ENCODE measurements at places on chromosomes 1 and 21.

DNA sequence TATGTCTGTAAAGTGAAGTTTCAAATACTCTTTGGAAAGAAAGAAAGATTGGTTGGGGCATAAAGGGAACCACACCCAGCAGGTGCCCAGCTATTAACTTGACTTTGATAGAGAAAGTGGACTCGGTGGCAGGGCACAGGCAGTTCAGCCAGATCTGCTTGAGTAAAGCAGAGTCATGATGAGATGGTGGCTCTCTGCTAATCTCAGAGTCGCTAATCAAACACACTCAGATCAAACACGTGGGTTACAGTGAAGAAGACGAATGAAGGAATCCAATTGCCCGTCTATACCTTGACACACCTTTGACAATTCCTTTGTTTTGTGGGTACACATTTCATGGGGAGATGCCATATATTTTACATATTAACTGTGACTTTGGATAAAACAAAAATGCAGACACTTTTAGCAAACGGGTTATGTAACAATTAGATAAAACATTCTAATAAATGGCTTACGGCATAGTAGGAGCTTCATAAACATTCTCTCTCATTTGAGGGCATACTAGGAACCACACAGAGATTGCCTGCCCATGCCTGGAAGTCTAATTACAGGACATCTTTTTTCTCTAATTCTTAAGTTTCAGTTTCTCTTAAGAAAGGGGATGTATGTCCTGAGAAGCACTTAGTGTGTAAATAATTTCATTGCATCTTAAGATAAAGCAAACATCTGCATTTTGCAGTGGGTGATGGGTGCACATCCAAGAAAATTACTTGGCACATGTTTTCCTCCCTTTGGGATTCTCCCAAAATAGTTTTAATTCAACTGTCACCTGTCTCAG is 7.2 kb downstream of the CBR1 start:
- peak; percentile 70 for DNase-seq

DNA sequence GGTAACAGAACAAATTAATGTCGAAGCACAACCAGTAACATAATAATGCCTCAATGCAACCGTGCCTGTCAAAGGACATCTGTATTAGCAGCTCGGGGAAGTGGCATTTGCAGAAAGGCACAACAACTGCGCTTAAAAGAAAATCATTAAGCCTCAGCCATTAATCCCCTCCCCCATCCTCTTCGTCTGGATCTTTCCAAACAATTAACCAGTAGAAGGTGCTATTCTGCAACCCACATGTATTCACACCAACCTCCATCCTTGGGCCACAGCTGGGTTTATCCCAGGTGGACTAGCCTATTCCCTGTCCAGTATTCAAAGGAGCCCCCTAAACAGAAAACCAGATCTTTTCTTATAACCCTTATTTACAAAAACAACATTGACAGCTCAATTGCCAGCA is 2.6 kb downstream of the RERE start:
- DNase-seq, result no peak

- DNase-seq, result no peak
Observed at GRCh38 chr1:13570924-13571323, 12.7 kb upstream of the PDPN start.

- DNase-seq, result no peak
Observed at GRCh38 chr1:62362061-62362917, 43.1 kb upstream of the KANK4 start.

- DNase-seq, result no peak
Observed at GRCh38 chr1:55747408-55747841, 532.3 kb upstream of the USP24 start.

- DNase-seq, result no peak
Observed at GRCh38 chr1:162236201-162236600, 140.5 kb downstream of the SPATA46 start.

DNA sequence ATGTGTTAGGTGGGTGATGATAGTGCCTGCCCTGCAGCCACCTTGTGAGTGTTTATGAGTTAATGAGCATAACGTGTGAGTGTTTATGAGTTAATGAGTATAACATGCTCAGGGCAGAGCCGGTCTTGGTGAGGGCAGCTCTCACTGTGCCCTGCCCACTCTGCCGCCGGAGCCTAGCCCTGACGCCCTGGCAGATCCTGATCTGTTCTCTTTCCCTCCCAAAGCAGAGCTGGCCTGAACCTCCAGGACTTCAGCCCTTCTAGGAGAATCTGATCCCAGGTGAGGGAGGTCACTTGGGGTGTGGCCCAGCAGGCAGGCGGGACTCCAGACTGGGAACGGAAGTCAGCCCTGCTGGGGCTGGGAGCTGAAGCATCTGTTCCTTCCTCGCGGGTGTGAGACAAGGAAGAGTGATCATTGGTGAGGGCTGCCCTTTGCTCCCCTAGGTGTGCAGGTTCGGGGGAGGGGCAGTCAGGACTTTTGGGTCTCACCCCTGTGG is 5.7 kb downstream of the FBLIM1 start:
- DNase-seq, result no peak

DNA sequence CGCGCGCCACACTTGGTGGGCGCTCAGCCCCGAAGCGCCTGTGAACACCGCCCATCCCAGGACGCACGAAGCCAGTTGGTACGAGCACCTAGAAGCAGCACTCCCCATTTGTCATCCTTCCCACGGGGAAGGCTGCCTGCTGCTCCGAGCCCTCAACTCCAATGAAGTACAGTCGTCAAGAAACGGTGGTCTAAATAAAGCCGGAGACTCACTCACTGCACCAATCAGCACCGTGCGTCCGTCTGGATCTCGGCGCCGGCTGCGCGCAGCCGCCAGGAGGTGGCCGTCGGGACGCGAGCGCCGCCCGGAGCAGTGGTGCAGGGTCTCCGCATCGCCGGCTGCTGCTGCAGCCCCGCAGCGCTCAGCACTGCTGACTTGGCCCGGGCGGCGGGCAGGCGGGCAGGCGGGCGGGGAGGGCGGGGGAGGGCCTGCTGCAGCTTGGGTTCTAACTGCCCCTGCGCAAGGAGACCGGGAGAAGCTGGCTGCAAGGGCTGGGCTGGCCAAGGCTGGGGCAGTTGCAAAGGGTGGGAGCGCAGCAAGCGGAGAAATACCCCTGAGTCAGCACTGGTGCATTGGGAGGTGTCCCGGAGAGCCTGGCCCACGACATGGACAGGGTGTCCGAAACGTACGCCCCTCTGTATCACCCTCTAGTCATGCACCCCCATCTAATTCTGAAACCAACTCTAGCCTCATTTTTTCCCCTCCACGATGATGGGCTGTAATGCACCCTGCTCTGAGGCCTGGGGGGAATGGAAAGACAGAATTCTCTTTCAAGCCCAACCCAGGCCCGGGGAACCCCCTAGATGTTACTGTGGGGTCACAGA is 35.8 kb upstream of the H6PD start:
- no peak for DNase-seq

DNA sequence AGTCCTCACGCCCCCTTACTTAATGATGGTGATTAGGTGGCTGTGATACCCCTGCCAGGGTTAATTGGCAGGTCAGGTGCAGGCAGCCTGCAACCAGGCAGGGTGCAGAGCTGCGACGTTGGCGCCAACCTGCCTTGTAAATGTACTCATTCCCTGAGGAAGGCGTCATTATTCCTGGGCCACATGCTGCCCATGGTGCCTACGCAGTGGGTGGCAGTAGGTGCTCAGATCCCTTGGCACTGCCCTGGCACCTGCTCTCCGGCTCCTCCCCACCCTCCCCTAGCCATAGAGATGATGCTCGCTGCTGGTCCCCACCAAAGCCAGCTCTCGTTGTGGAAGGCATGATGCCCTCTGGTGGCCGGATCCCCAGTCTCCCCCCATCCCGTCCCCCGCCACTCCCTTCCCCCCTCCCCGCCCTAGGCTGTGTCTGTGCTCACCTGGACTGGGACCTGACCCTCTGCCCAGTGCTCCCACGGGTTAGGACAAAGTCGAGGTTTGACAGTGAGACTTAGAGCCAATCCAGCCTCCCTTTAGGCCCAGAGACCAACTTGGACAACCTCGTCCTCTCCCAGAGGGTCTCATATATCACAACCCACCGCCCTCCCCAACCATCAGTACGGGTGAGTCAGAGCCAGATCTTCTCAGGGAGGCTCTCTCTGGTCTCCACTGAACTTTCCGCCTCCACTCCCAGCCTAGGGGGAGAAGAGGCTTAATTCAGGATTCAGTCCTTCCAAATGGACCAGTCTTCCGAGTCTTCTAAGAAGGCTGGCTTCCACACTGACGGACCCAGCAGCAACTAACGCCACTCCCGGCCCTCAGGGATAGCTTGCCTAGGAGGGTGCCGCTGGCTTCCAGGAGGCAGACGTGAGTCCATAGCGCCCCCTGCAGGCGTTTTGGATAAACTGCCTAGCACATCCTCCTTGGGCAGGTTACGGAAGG is 5.7 kb downstream of the KRTCAP2 start:
- DNase-seq, result peak; percentile 93

GRCh38 chr1:225707824-225708223 is 54.9 kb upstream of the ENAH start:
- no peak for DNase-seq

- no peak for DNase-seq
Observed at GRCh38 chr1:52880206-52880605, 37.6 kb downstream of the ZYG11A start.

- DNase-seq, result no peak
Observed at GRCh38 chr1:29629401-29629800, 393.1 kb downstream of the PTPRU start.

DNA sequence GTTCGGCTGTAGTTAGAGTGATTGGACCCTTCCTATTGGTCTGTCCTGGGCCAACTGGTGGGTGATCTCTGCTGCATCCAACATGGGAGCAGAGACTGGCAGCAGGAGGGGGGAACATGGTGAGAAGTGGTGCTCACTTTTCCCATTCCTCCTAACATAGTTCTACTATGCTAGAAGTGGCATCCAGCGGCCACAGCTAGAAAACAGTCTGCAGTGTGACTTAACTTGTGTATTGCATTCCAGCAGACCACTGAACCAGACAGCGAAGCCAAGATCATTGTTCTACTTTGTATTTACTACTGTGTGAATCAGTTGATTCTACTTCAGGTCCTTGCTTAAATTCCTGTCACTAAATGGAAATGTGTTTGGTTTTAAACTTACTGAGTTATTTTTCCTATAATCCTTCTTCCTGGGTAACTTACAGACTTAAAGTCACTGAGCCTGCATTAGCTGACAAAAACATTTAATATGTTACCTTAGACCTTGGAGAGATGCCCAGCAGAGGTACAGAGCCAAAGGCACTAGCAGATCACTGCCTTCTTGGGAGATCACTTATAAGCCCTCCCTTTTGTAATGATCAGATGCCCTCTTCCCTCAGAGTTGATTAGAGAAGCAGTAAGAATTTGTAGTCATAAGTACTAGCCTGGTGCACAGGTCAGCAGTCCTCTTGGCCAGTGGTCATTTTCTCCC is 8.2 kb downstream of the FABP3 start:
- DNase-seq, result no peak

GRCh38 chr1:1758059-1758621 is 20.1 kb downstream of the NADK start:
- no peak for DNase-seq

DNA sequence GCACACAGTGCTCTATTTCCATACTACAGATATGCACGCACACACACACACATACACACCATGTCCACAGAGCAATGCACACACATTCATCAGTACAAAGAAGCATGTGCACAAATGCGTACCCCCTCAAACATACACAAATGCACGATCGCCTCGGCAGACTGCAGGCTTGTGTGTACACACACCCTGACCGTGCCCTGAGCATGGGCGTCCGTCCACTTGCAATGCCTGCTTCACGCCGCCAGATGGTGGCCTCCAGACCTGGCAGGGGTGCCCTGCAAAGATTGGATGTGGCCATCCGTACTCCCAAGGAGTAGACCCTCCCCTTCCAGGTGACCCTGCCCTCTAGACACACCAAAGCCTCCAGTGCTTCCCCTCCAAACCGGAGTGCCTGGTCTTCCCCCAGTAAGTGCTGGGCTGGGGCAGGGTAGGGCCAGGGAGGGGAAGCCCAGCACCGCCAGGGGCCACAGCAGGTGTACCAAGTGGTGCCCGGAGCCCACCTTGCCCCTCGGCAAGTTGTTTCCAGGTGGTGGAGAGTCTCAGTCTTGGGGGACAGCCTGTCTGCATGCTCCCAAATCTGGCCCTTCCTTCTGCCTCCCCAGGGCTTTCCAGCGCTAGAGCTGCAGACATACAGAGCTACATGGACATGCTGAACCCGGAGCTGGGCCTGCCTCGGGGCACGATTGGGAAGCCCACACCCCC is 20.6 kb downstream of the ESPN start:
- peak; percentile 35 for DNase-seq

DNA sequence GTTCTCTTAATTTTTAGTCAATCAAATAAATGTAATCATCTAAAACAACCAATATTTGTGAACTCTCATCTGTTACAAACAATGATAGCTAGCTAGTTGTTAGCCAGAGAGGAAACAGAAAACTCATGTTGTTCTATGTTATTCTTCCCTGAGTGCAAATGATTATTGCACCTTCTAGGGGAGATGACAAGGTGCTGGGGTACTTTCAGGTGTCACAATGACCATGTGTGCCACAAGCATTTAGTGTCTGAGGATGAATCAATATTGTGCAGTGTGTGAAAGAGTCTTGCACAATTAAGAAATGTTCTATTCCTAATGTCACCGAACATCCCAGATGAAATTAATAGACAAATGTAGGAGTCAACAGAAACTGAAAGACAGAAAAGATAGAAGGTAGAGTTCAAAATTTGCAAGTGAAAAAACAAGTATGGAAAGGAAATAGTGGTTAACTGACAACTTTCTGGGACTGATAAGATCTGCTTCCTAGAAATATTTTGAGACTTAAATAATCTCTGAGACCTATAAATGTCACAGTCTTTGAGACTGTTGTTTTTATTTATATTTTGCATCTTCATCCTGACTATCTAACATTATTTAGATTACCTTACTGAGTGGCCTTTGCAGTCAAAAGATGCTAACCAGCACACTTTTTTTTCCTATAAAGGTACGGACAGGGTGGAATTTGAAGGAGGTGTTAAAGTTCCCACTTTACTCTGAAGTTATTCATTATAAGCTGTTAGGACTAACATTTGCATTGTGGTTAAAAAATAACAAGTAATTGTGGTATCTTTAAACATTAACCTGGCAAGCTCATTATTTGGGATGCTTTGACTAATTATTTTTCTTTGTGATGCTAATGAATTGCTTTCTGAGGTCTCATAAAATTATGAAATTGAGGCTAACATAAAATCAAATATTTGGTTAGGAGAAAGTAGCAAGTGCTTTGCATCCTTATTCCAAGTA is 21.6 kb upstream of the DPYD start:
- no peak for DNase-seq

GRCh38 chr1:229043115-229043514 is 227.8 kb upstream of the RAB4A start:
- DNase-seq, result no peak

DNA sequence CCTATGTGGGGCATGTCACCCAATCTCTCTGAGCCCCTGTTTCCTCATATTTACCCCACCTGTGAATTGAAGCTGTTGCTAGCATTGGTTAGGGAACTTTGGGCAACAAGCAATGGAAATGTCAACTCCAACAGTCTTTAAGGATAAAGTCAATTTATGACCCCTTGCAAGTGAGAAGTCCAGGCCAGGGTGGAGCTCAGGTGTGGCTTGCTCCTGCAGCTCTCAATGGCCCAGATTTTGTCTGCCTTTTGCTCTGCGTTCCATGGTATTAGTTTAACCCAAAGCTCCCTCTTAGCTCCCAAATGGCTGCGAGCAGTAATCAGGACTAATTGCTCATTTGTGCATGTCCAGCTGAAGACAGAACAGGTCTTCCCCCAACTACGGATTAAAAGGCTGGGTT is 70.4 kb upstream of the ABCG1 start:
- DNase-seq, result no peak
